ENCODE measurements at places on chromosomes 6 and 20.
A peak's percentile ranks its signal among the peaks of the same experiment; 100 is the strongest.

DNA sequence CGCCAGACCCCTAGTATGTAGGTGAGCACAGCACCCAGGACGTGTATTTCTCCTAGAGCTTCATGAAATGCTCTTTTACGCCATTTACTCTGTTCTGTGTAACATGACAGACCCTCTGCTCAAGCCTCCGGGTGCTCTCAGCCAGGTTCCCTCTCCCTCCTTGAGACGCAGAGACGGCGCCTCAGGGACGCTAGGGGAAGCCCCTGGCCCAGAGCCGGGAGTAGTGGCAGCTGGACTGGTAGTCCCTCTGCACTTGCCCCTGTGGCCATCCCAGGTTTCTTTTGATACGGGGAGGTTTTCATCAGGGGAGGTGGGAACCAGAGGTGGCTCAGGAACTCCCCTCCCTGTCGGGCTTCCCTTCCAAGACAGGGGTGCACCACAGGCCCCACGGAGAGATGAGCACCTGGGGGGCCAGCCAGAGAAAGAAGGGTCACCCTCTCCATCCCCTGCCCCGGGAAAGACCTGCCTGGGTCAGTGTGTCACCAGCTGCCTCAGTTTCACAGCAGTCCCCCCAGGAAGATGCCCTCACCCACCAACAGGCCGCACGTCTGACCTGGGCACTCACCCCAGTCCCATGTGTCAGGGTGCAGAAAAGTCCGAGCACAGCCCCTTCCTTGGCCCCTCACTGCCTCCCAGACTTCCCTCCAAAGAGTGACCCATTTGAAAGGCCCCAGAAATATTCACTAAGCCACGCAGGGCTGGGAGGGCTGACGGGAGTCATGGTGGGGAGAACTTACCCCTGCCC lies 58.1 kb upstream of the AFDN start:
- no peak for DNase-seq

DNA sequence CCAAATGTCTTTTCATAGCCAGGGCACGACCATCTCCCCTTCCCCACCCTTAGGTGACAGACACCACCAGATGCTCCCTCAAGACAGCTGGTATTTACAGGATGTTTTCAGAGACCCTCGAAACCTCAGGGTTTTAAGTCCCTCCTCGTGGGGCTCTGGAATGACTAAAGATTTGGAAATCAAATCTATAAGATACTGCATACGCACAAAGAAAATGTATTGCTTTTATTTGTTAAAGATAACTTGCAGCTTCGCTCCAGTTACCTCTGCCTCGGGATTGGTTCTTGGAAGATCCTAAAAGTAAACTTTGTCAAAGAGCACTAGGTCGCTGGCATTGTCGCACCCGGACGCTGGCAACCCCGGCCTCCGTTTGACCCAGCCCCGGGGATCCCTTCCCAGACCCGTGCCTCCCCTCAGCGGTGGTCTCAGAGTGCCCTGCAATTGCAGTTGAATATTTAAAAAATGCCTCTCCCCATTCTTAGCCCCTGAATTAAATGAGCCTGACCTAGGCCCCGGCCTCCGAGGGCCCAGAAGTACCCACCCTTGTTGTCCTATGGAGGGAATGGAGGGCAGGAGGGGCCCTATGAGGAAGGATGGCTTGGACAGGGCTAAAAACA lies 7.1 kb downstream of the PAX1 start:
- no peak for DNase-seq

GRCh38 chr20:25397821-25398220 lies 7.2 kb upstream of the ABHD12 start:
- peak; percentile 33 for DNase-seq

GRCh38 chr6:88871498-88871897 lies 91.9 kb downstream of the RNGTT start:
- DNase-seq = no peak

GRCh38 chr6:52522151-52522626 lies 54.7 kb downstream of the TRAM2 start:
- DNase-seq = no peak
